Activated naive CD4-positive, alpha-beta T cell treated with anti-CD3 and anti-CD28 coated beads for 36 hours (primary cell): ENCODE measurements at places on chromosomes 16 and 17.

- H3K4me1 ChIP-seq: peaks cover 5% of the 10 kb centered on the region
- peaks cover 20% of the 10 kb centered on the region for H3K27me3 ChIP-seq
- no peak overlapping the region for H3K27ac ChIP-seq
- no peaks in the 10 kb centered on the region for H3K36me3 ChIP-seq
- no peak for DNase-seq
Observed at GRCh38 chr17:63481488-63481870, 4.6 kb downstream of the ACE start.

DNA sequence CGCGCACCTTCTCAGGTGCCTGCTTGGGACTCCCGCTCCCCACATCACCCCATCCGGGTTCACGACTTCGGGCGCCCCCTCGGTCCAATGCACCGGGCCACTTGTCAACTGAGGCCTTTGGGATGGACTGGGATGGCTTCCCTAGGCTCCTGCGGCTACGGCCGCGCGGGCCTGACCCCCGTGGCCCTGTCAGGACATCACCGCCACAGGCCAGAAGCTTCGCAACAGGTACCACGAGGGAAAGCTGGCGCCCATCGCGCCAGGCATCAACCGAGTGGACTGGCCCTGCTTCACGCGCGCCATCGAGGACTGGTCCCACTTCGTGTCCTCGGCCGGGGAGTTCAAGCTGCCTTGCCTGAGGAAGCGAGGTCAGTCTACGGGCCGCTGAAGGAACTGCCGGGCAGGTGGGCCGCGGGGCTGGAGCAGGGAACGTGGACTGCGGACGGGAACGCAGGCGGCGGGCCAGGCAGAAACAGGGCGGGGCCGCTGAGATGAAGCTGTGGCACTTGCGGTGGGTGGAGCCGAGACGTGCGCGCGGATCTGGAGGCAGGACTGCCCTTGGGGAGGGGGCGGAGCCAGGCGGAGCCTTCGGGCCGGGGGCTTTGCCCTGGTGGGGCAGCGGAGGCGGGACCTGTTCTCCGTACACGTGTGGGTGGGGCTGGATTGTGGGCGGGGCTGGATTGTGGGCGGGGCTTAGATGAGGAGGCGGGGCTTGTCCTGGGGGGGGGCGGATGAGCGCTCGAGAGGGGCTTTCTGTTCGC lies 13.7 kb upstream of the CNGB1 start:
- DNase-seq: peak; percentile 95
- H3K4me3 ChIP-seq: peak overlapping the region; percentile 83
- peaks cover 9% of the 10 kb centered on the region for H3K4me1 ChIP-seq
- no peak overlapping the region for H3K27ac ChIP-seq

DNA sequence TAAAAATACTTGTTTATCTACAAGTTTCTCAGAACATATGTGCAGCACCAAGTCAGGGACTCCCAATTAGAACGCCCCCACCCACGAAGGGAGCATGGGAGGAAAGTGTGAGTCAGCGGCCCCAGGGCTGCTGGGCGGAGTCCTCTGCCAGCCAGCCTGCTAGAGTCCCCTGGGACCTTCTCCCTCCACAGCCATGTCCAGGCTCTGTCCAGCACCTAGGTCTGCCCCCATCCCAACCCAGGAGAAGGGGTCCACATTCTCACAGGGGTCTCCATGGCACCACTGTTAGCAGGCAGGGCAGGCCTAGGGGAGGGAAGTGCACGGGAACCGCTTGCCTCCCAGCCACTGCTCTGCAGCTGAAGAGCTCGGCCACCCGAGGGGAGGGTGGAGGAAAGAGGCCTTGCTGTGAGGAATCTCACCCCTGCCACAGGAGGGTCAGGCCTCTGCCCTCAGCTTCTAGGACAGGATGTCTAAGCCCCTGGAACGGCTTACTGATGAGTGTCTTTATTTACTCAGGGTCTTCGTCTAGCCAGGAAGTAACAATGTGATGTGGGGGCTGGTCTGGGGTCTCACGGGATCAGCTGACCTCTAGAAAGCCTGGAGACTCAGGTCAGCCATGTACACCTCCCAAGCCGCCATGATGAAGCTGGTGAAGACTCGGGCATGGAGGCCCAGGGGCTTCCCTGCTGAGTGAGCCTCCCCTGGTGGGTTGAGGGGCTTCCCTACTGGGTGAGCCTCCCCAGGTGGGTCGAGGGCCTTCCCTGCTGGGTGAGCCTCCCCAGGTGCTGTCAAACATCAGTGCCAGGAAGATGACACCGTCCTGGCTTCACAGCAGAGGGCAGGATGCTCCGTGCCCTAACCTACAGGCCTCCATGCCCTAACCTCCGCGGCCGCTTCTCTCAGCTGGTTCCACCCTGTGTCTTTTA lies 190.3 kb downstream of the RBFOX3 start:
- no peak overlapping the region for H3K4me3 ChIP-seq
- H3K27me3 ChIP-seq: peaks cover 3% of the 10 kb centered on the region
- DNase-seq: peak; percentile 71
- no peaks in the 10 kb centered on the region for H3K36me3 ChIP-seq
- no peaks in the 10 kb centered on the region for H3K4me1 ChIP-seq

DNA sequence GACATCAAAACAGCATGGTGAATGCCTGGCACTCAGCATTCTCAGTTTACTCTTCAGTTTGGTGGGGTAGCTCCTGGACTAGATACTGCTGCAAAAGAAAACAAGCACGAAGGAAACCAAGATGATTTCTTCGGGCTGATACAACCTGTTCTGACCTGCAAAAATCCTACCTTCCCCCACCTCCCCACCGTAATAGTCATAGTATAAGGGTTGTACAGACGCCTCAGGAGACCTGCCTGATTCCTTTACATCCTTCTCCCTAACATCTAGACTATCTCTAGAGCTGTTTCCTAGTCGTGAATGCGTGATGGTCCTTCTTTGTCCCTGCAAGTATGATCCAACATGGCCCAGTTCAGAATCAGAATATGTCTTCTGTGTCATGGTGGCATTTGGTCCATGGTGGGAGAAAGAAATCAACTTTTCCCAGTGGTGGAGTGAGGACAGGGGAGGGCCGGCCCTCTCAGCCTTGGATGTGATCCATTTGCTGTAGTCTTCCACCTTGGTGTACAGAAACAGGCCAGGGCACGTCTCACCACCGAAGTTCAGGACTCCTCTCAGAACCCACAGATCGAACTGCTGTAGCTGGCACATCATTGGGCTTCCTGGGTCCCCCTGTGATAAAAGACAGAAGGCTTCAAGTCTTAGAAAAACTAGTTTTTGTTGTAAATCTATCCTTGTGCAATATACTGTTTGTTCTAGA lies 14.5 kb downstream of the PRSS54 start:
- DNase-seq: no peak
- no peaks in the 10 kb centered on the region for H3K4me1 ChIP-seq
- H3K4me3 ChIP-seq: no peak overlapping the region

DNA sequence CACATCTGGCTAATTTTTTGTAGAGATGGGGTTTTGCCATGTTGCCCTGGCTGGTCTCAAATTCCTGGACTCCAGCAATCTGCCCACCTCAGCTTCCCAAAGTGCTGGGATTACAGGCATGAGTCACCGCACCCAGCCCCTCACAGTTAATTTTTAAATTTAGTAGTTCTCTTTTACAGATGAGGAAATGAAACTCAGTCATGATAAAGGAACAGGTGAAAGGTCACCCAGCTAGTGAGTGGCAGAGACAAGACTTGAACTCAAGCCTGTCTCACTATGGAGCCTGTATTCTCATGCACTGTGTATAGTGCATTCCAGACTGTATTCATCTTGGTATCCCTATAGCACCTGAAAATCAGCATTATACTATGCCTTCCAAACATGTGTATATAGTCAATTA lies 77.1 kb upstream of the WSB1 start:
- H3K27ac ChIP-seq: no peak overlapping the region
- no peak for DNase-seq
- H3K4me1 ChIP-seq: peaks cover 6% of the 10 kb centered on the region
- H3K36me3 ChIP-seq: no peaks in the 10 kb centered on the region
